ENCODE measurements at places on chromosomes 7 and 10. TPM values are rescaled to one million over a fixed set of nuclear protein-coding genes. Genes with fewer than 3 reads are reported as not detected.

DNA sequence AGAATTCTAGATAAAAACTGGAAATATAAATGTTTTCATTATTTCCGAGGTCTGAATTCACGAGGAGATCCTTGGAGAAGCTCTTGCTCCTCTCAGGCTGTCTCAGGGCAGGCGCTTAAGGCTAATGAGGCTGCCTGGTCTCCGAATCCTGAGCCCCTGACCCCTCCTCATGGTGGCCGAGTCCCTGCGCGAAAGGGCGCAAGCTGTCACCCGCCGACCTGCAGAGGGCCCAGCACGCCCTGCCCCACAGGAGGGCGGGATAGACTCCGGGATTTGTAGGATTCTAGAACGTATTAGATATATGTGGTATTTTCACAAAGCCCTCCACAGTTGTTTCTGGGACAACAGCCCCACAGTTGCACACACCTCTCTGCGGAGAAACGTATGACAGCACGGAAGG, 284.1 kb downstream of the ABCA13 start:
- DNase-seq = no peak

DNA sequence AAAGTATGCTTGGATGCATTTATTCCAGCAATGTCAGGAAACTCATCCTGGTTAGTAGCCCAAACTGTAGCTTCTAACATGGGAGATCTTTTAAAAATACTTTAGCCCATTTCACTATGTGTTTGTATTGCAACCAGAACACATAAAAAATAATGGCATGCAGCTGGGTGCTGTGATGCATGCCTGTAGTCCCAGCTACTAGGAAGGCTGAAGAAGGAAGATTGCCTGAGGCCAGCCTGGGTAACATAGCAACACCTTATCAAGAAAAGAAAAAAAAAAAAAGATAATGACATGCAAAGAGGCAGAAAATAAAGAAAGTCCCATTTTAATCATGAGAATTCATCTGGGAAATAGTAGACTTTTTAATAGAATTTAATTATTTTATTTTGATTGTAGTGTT, 517.0 kb upstream of the TEX47 start:
- DNase-seq = no peak

GRCh38 chr7:11403781-11404180, 428.2 kb downstream of the THSD7A start:
- no peak for DNase-seq

- peak; percentile 0 for DNase-seq
Observed at GRCh38 chr10:43125274-43125845, 12.9 kb upstream of the CSGALNACT2 start.

- no peak for DNase-seq
Observed at GRCh38 chr10:131842351-131843088, 58.3 kb upstream of the PPP2R2D start.

DNA sequence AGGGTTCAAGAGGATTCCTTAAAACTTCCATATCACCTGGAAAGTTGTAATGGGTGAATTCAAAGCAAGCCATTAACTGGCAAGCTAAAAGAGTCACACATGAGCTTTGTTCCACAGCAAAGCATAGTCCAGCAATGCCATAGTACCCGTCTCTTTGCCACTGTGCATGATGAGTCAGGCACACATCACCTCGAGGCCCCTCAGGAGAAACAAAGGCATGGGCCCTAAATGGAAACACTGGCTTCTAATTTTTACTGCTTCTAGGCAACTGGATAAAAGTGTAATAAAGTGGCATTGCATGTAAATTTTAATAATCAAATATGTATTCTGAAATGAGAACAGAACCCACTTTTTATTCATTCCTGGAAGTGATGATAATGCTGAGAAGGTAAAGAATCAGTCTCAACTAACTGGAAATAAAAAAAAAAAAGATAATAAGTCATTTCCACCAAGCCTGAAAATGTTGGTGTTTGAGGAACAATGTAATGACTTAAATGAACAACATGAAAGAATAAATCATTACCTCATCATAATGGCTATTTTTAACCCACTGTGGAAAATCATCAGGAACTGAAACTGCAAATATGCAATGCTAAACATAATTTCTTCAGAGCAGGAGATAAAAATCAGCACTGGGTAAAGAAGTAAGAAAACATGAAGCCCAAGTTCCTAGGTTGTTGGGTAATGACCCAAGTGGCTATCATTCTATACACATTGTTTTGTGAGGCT, 104.9 kb downstream of the CDK6 start:
- peak; percentile 58 for DNase-seq

GRCh38 chr10:57102236-57102635, 741.2 kb upstream of the ZWINT start:
- no peak for DNase-seq

GRCh38 chr10:107767185-107767584, 602.7 kb upstream of the SORCS1 start:
- no peak for DNase-seq

GRCh38 chr7:98167653-98168052, 43.6 kb upstream of the BHLHA15 start:
- DNase-seq = no peak

- DNase-seq = no peak
Observed at GRCh38 chr7:33952824-33953223, 47.5 kb downstream of the BMPER start.

Gene CREM
- 121 TPM for total RNA-seq

Gene BAMBI
- total RNA-seq = 0.18 TPM

Gene BTBD16
- not detected for total RNA-seq

Gene PON1
- not detected for total RNA-seq

Gene CLRN3
- not detected for total RNA-seq

Gene MGMT
- 16.2 TPM for total RNA-seq

Gene UNC5B
- 0.07 TPM for total RNA-seq

Data from activated CD8-positive, alpha-beta T cell treated with anti-CD3 and anti-CD28 coated beads for 36 hours (primary cell).